ENCODE measurements at places on chromosomes 11 and 22.

GRCh38 chr11:68383976-68384501 lies 71.6 kb downstream of the LRP5 start:
- peak; percentile 82 for DNase-seq

DNA sequence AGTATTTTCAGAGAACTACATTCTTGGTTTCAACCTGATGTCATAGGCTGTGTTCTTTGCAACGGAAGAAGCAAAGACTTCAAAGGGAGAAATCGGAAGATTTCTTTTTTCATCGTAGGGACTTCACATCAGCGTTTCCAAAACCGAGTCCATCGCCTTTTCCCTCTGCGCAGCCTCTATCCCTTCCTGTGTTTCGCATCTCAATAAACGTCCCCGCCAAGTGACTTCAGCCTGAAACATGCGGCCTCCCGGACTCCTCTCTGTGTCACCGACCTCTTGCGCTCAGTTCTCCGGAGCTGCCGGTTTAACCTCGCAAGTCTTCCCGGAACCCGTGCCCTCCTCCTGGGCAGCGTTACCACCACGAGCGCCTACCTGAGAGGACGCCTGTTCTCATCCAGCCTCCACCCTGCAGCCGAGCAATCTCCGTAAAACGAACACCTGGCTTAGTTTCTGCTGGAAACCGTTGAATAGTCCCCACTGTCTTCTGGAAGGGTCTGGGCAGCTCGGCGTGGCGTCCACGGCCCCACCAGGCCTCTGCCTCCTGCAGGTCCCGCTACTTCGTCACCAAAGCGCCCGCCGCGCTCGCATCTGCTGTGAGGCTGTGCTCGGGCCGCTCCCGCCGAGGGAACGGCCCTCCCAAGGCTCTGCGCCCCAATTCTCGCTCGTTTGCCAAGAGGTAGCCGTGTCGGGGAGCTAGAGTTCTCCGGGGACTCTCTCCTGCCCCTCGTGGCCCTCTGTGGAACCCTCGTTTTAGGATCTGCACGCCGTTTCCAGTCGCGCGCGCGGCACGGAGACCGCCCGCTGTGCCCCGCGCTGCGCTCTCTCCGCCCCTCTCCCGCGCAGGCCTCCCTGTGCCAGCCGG lies at the start of gene GLB1L3:
GLB1L3 (plus strand) TSS at position 846 of the 862 bp plus-strand sequence. CDS start 362 bp downstream, outside the sequence.
- peak; percentile 47 for DNase-seq

GRCh38 chr11:126288237-126288636 lies 5.3 kb downstream of the TIRAP start:
- DNase-seq, result no peak

- no peak for DNase-seq
Observed at GRCh38 chr22:24518771-24519485, 23.8 kb downstream of the UPB1 start.

GRCh38 chr11:6563121-6563619 lies 40.2 kb downstream of the RRP8 start:
- no peak for DNase-seq

GRCh38 chr11:63510360-63511047 lies 4.6 kb downstream of the LGALS12 start:
- DNase-seq, result peak; percentile 59

DNA sequence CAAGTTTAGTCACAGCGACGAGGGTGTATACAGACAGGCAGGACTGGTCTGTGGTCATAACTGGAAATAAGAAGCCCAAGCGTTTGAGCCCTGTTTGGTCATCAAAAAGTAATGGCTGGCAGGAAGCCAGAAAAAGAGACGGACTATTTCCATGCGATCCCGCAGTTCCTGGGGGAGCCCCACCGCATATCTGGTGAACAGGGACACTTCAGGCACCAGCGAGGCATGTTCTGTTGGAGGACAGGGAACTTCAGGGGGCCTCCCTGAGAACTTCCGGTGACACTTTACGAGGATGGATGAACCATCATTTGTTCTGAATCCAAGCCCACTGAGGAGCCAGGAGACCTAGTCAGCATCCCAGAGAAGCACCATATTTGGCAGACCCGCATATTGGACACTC lies 29.7 kb upstream of the TRIM29 start:
- DNase-seq, result peak; percentile 8

All from left ventricle myocardium superior (tissue), 1 donor.